ENCODE measurements at places on chromosomes 11 and 22.

- H3K36me3 ChIP-seq: no peaks in the 10 kb centered on the region
- DNase-seq: no peak
- H3K27me3 ChIP-seq: no peaks in the 10 kb centered on the region
- H3K4me3 ChIP-seq: no peak overlapping the region
- peaks cover 27% of the 10 kb centered on the region for H3K4me1 ChIP-seq
- peak overlapping the region; percentile 57 for H3K27ac ChIP-seq
Observed at GRCh38 chr11:78325274-78325781, 92.3 kb downstream of the GAB2 start.

- H3K4me3 ChIP-seq: peak overlapping the region; percentile 93
- H3K4me1 ChIP-seq: peaks cover 33% of the 10 kb centered on the region
- H3K27me3 ChIP-seq: no peaks in the 10 kb centered on the region
- peaks cover 5% of the 10 kb centered on the region for H3K36me3 ChIP-seq
- no peak for DNase-seq
Observed at GRCh38 chr11:17353821-17354600, 2.4 kb downstream of the NCR3LG1 start.

- no peaks in the 10 kb centered on the region for H3K4me1 ChIP-seq
- no peaks in the 10 kb centered on the region for H3K36me3 ChIP-seq
- no peak overlapping the region for H3K27ac ChIP-seq
- DNase-seq: no peak
Observed at GRCh38 chr11:26946257-26946716, 47.6 kb upstream of the FIBIN start.

DNA sequence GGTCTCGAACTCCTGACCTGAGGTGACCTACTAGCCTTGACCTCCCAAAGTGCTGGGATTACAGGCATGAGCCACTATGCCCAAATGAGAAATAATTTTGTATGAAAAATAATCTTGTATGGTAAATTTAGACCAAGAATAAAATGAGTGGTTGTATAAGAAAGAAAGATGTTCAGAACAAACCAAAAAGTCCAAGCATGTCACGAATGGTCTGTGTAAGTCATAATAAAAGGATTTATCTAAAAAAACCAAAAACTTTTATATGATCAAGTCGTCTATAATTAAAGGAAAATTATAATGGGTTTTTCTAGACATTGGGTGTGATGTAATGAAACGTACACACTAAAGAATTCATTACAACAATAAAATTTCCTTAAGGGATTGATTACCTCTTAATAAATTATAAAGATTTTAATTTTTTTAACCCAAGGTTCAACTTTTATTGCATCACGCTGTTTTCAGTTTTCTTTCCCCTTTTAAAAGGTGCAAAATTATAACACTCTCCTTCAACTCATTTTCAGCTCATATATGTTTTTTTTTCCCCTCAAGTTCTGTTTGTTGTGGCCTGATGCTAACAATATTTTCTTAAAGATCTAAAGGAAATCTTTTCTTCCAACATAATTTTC is 8.9 kb upstream of the AQP11 start:
- H3K4me3 ChIP-seq: no peak overlapping the region
- H3K27me3 ChIP-seq: peaks cover 10% of the 10 kb centered on the region
- H3K4me1 ChIP-seq: no peaks in the 10 kb centered on the region
- H3K27ac ChIP-seq: no peak overlapping the region
- H3K36me3 ChIP-seq: no peaks in the 10 kb centered on the region

DNA sequence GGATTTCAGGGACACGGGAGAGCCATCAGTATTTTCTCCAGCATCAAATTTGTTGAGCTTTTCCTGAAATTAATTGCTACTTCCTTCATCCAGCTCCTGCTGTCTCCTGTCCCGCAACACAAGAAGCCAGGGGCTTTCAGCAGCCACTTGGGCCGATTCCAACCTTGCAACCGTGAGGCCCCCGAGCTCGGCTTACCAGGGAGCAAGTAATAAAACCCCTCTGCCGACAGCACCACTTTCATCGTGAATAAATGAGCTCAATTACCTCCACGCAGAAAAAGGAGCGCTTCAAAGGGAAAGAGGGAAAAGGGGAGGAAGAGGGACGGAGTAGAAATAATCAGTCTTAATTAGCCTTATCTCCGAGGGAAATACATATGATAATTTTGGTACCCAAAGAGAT is 76.6 kb downstream of the CELSR1 start:
- H3K27me3 ChIP-seq: peaks cover 17% of the 10 kb centered on the region
- no peaks in the 10 kb centered on the region for H3K4me1 ChIP-seq
- H3K36me3 ChIP-seq: no peaks in the 10 kb centered on the region
- H3K4me3 ChIP-seq: no peak overlapping the region
- DNase-seq: no peak
- H3K27ac ChIP-seq: no peak overlapping the region

DNA sequence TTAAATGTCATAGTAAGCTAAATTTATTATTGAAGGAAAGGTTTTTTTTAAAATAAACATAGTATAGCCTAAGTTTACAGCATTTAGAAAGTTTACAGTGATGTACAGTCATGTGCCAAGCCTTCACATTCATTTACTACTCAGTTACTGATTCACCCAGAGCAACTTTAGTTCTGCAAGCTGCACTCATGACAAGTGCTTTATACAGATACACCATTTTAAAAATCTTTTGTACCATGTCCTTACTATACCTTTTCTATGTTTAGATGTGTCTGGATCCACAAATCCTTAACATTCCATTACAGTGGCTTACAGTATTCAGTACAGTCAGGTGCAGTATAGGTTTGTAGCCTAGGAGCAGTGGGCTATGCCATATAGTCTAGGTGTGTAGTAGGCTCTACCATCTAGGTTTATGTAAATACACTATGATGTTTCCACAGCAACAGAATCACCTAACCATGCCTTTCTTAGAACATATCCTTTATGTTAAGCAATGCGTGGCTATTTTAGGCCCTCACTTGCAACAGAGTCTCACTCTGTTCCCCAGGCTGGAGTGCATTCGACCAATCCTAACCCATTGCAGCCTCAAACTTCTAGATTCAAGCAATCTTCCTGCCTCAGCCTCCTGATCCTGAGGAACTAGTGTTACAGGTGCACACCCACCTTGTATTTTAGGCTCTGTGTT is 79.5 kb upstream of the SLC25A18 start:
- H3K27me3 ChIP-seq: peaks cover 1% of the 10 kb centered on the region
- H3K4me3 ChIP-seq: no peak overlapping the region
- no peak for DNase-seq
- no peak overlapping the region for H3K27ac ChIP-seq

- no peak for DNase-seq
- H3K4me1 ChIP-seq: peaks cover 68% of the 10 kb centered on the region
- peak overlapping the region; percentile 97 for H3K27ac ChIP-seq
- peaks cover 16% of the 10 kb centered on the region for H3K36me3 ChIP-seq
- peak overlapping the region; percentile 79 for H3K4me3 ChIP-seq
Observed at GRCh38 chr22:38314051-38314932, 2.9 kb downstream of the CSNK1E start.

DNA sequence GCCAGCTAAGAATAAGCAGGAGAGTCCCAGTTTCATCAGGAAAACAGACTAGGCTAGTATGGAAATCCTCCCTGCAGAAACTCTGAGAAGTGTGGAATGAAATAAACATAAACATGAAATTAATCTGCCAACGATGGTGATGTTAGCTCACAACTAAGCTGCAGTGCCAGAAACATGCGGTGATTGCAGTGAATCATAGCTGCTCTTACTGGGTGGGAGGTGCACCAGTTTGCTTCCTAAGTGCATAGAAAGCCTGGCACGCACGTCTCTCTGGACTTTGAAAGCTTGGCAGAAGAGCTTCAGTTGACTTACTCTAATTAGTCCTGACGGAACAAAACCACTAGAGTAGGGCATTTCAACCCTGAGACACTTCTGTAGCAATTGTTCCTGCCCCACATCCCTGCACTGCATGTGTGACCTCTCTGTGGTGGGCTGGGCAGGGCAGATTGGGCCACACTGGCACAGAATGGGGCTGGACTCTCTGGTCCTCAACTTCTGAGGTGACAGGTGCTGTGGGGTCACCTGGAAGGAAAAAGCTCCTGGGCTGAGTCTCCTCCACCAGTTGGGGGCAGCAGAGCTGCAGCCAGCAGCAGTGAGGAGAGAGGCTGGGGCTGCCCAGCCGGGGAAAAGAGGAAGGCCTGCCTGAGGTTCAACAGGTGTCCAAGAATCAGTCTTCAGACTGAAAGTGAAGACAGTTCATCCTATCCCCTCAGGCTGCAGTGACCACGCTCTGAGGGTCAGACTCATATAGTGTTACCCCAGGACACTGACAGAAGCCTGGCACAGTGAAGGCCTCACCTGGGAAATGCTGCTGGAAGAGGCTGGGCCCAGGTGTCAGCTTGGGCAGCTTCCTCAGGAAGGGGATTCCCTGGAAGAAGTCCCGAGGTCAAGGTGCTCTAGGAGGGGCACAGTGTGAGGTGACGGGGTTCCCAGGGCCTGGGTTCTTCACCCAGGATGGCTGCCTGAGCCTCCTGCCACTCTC is 40.5 kb downstream of the GGTLC2 start:
- DNase-seq: no peak
- H3K27me3 ChIP-seq: no peaks in the 10 kb centered on the region
- H3K4me1 ChIP-seq: no peaks in the 10 kb centered on the region
- H3K27ac ChIP-seq: no peak overlapping the region

DNA sequence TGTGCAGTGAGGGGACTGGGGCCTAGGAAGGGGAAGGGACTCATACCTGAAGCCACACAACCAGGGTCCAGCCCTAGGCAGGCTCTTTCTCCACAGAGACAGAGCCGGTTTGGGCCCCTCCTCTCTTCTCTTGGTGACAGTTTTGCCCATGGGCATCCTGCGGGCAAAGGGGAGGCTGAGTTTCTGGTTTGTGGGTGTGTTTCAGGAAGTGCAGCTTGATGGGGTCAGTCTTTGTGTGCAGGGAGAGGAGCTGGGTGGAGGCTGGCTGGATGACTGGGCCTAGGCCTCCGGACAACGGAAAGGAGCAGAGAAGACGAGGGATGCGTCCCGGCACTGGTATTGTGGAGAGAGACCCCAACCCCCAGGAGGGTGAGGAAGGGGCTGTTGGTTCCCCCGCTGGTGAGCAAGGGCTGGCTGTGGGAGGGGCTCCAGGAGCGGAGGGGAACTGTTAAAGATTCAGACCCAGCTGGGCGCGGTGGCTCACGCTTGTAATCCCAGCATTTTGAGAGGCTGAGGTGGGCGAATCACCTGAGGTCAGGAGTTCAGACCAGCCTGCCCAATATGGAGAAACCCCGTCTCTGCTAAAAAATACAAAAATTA is 23.4 kb upstream of the CELSR1 start:
- H3K4me3 ChIP-seq: no peak overlapping the region
- no peak for DNase-seq
- H3K4me1 ChIP-seq: peaks cover 6% of the 10 kb centered on the region
- H3K27ac ChIP-seq: no peak overlapping the region
- peaks cover 7% of the 10 kb centered on the region for H3K36me3 ChIP-seq

DNA sequence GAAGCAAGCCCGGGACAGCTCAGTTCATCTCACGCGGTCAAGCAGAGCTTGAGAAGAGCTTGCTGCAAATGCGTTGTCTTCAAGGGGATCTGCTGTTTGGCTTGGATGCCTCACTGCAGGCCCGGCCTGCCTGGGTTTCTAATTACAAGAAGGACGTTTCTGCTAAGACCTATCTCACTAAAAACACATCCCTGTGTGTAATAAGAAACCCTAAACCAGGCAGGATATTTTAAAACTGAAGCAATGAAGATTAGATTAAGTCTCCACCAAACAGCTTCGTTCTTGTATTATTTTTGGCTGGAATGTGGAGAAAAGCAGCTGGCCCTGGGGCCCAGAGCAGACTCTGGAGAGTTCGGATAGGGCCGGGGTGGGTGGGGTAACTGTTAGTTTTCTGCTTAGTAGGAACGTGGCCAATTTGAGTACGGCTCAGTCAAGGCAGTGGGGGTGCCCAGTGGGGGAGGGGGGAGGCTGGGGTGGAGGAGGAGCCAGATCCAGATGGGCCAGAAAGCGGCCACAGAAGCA is 6.0 kb downstream of the PKNOX2 start:
- H3K27me3 ChIP-seq: peaks cover 80% of the 10 kb centered on the region
- H3K4me1 ChIP-seq: peaks cover 23% of the 10 kb centered on the region
- peaks cover 8% of the 10 kb centered on the region for H3K36me3 ChIP-seq
- H3K4me3 ChIP-seq: no peak overlapping the region
- H3K27ac ChIP-seq: no peak overlapping the region

DNA sequence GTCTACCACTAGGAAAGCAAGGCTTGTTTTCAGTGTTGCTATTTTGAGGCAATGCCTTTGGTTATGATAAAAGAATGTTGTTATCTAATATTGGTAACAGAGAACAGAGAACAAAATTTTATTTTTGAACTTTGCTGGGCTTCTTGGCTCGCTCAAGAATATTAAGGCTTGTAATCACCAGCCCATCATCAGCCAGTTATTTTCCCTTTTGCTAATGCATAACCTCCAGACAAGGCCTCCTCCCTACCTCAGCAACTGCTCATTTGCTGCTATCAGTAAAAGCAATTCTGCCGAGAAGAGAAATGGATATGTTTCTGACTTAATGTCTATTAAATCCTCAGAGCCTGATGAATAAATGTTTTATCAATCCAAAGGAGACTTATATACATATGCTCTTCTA is 8.9 kb downstream of the MTMR2 start:
- H3K36me3 ChIP-seq: no peaks in the 10 kb centered on the region
- no peak overlapping the region for H3K27ac ChIP-seq
- H3K4me1 ChIP-seq: peaks cover 15% of the 10 kb centered on the region
- no peak for DNase-seq
- H3K4me3 ChIP-seq: no peak overlapping the region

- no peaks in the 10 kb centered on the region for H3K36me3 ChIP-seq
- H3K4me1 ChIP-seq: peaks cover 8% of the 10 kb centered on the region
- H3K4me3 ChIP-seq: no peak overlapping the region
- no peaks in the 10 kb centered on the region for H3K27me3 ChIP-seq
Observed at GRCh38 chr11:10618490-10618889, 50.0 kb upstream of the LYVE1 start.

- H3K27me3 ChIP-seq: no peaks in the 10 kb centered on the region
- no peak for DNase-seq
- peaks cover 13% of the 10 kb centered on the region for H3K36me3 ChIP-seq
Observed at GRCh38 chr11:83181815-83182214, 11.7 kb upstream of the ANKRD42 start.

GRCh38 chr11:2270322-2271076 is at the start of gene ASCL2:
TSS of gene ASCL2 (minus strand) at chr11:2270588. CDS start at chr11:2270332, 256 bp downstream.
- H3K4me1 ChIP-seq: peaks cover 12% of the 10 kb centered on the region
- peak within 1 kb of the TSS; percentile 67 for H3K4me3 ChIP-seq
- H3K27ac ChIP-seq: no peak within 1 kb of the TSS
- no peaks in the 10 kb centered on the region for H3K36me3 ChIP-seq
- DNase-seq: no peak
- H3K27me3 ChIP-seq: no peaks in the 10 kb centered on the region

- no peak for DNase-seq
- H3K4me3 ChIP-seq: no peak overlapping the region
- peaks cover 22% of the 10 kb centered on the region for H3K4me1 ChIP-seq
- H3K27me3 ChIP-seq: no peaks in the 10 kb centered on the region
- H3K27ac ChIP-seq: no peak overlapping the region
Observed at GRCh38 chr22:27863556-27863955, 55.5 kb downstream of the PITPNB start.

DNA sequence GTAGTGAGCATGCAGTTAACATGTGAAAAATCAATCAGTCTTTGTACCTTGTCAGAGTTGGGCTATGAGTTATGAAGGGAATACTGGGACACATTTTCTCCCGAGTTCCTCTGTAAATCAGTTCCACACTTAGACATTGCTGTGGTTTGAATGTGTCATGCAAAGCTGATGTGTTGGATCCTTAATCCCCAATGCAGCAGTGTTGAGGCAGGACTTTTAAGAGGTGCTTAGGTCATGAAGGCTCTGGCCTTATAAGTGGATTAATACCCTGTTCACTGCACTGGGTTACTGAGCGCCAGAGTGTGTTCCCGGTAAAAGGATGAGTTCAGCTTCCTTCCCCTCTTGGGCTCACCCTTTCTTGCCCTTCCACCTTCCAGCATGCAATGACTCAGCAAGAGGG is 742.1 kb upstream of the TENM4 start:
- no peaks in the 10 kb centered on the region for H3K27me3 ChIP-seq
- H3K27ac ChIP-seq: no peak overlapping the region
- no peak for DNase-seq

- H3K27me3 ChIP-seq: peaks cover 28% of the 10 kb centered on the region
- no peak for DNase-seq
- peaks cover 5% of the 10 kb centered on the region for H3K4me1 ChIP-seq
- no peaks in the 10 kb centered on the region for H3K36me3 ChIP-seq
Observed at GRCh38 chr22:43887391-43887790, 4.4 kb downstream of the PNPLA5 start.

Data from naive thymus-derived CD8-positive, alpha-beta T cell (primary cell).